ENCODE measurements at places on chromosomes 2 and 18.

GRCh38 chr2:30947686-30948085 is 140.4 kb upstream of the CAPN13 start:
- no peak for DNase-seq

DNA sequence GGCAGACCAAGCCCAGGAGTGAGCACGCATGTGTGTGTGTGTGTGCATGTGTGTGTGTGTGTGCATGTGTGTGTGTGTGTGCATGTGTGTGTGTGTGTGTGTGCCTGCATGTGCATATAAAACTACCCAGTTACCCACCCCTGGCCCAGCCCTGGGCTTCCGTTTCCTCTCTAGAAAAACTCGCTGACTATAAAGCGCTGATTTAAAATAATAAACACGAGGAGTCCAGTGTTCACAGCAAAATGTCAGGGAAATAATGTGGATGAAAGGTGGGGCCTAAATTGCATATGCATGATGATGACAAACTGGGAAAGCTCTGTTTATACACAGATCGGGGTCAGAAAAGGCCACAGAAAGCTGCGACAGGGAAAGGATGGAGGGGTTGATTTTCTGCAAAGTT is 7.5 kb downstream of the ADCY3 start:
- DNase-seq = no peak

DNA sequence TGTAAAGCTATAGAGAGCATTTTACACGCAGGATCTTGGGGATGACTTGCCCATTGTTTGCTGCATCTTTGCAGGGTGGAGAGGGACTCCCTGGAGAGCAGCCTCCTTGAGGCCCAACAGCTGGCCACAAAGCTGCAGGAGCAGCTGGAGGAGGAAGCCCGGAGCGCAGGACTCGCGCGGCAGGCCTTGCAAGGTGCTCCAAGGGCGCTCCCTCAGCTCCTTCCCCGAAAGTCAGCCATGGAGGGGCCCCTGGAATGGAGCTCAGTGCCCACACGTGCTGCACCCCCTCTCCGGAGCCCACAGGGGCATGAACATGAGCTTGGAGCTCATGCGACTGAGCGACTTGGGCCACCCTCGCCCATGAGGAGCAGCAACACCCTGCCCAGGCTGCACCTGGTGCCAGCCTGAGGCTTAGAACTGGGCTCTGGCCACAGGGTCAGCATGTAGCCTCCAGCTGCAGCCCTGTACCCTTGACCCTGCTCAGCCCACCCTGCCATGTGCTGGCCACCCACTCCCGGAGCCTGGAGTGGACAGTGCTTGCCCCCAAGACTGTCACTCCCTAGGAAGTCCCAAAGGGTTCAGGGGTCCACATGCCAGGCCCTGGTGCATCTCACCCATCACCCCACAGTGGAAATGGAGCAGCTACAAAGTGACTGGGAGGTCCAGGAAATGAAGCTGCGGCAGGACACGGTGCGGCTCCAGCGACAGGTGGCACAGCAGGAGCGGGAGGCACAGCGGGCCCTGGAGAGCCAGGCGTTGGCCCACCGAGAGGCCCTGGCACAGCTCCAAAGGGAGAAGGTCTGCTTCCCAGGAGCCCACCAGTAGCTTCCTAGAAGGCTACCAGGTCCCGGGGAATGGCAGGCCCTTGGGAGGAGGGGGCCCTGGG is 43.0 kb downstream of the CROCC2 start:
- no peak for DNase-seq

- no peak for DNase-seq
Measured at GRCh38 chr18:66874812-66875474, 271.1 kb upstream of the CDH19 start.
